ENCODE measurements at places on chromosomes 1 and 21. TPM values are rescaled to one million over a fixed set of nuclear protein-coding genes. Genes with fewer than 3 reads are reported as not detected.

The SNX7 gene
- total RNA-seq: 29.6 TPM

The LPAR3 gene
- not detected for total RNA-seq

The AADACL3 gene
- total RNA-seq: not detected

The GJA9 gene
- not detected for total RNA-seq

The AVPR1B gene
- total RNA-seq: not detected

The PCAT6 gene
- total RNA-seq: not detected

The GUCA2B gene
- not detected for total RNA-seq

The FNDC5 gene
- total RNA-seq: 10.2 TPM

The OR10J1 gene
- not detected for total RNA-seq

The MYBPH gene
- total RNA-seq: not detected

GRCh38 chr21:43853851-43854772 lies 10.9 kb upstream of the AGPAT3 start:
- no peak overlapping the region for H3K27ac ChIP-seq
- no peaks in the 10 kb centered on the region for H3K27me3 ChIP-seq
- H3K36me3 ChIP-seq: no peaks in the 10 kb centered on the region

- no peak overlapping the region for H3K4me3 ChIP-seq
- no peaks in the 10 kb centered on the region for H3K27me3 ChIP-seq
- no peak for DNase-seq
Measured at GRCh38 chr1:242770366-242770765, 245.9 kb upstream of the PLD5 start.

GRCh38 chr1:237864338-237865244 lies 26.1 kb downstream of the ZP4 start:
- H3K27ac ChIP-seq: no peak overlapping the region
- peak; percentile 67 for DNase-seq
- no peaks in the 10 kb centered on the region for H3K36me3 ChIP-seq
- no peaks in the 10 kb centered on the region for H3K4me1 ChIP-seq
- no peaks in the 10 kb centered on the region for H3K27me3 ChIP-seq

DNA sequence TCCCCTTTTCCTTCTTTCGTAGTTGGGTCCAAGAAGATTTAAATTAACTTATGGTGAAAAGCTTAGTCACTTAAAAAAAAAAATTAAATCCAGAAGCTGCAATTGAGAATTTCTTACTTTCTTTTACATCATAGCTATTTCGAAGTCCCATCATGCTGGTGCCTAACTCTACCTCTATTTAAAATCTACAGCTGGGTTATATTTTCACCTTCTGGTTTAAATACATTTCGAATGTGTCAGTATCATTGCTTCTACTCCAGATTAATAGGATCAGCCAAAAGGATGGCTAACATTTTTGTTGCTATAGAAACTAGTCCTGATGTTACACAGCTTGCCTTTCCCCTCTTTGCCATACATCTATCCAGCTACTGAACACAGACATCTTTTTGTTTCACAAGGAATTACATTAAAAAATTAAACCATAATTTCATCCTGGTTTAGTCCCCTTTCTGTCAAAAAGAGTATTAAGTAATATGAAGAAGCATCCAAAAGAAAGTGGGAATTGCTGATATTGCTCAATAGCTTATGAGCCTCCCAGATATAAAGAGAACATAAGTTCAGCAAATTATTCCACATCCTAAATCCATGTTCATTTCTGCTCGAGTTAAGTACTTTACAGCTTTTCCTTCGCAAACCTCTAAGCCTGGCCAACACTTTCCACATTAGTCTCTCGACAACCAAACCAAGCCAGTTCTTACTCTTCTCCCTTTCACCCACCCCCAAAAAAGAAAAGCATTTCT lies 396.7 kb upstream of the DAB1 start:
- H3K27ac ChIP-seq: no peak overlapping the region
- H3K4me1 ChIP-seq: no peaks in the 10 kb centered on the region
- no peaks in the 10 kb centered on the region for H3K27me3 ChIP-seq

DNA sequence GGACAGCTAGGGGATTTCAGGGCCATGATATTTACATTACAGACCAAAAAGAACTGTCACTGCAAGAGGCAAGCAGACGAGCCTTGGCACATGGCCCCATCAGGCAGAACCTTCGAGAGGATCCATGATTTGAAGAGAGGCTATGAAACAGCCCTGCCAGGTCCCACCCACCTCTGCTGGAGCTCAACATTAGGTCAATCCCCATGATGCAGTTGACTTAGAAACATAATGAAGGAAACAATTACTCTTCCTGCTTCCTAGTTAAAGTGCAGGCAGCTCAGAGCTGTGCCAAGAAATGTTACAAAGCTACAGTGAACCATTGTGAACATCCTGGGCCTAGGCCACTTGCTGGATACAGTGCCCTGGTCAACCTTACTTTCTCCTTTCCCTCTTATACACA lies 41.7 kb upstream of the PTCH2 start:
- H3K36me3 ChIP-seq: no peaks in the 10 kb centered on the region
- no peak overlapping the region for H3K4me3 ChIP-seq
- no peaks in the 10 kb centered on the region for H3K27me3 ChIP-seq

GRCh38 chr1:204623894-204624361 lies 61.6 kb downstream of the LRRN2 start:
- no peak for DNase-seq
- no peaks in the 10 kb centered on the region for H3K4me1 ChIP-seq
- H3K27me3 ChIP-seq: no peaks in the 10 kb centered on the region
- H3K36me3 ChIP-seq: no peaks in the 10 kb centered on the region

DNA sequence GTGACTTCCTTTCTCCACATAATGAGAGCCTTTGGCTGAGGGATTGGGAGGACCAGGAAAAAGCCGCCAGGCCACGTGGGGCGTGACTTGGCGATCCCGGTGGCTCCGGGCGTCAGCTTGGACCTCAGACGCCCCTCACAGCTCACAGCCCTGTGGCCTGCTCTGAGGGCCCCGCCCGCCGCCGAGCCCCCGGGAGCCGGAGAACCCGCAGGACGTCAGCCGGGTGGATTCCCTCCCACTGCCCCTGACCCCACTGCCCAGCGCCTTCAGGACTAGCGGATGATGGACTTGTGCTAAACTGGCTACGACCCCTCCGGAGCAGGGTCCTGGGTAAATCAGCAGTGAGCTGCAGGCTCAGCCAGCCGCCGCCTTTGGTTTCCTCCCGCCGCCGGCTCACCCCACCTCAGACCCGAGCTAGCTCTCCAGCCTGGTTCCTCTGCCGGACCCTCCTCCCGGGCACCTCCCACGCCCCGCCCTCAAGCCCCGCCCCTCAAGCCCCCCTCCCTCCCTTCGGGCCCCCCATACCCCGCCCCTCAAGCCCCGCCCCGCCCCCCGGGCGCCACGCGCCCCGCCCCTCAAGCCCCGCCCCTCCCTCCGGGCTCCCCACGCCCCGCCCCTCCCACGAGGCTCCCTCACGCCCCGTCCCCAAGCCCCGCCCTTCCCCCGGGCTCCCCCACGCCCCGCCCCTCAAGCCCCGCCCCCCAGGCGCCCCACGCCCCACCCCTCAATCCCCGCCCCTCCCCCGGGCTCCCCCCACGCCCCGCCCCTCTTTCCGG lies 10.0 kb upstream of the FAAP20 start:
- H3K4me3 ChIP-seq: peak overlapping the region; percentile 53
- peak; percentile 94 for DNase-seq
- H3K36me3 ChIP-seq: no peaks in the 10 kb centered on the region
- H3K4me1 ChIP-seq: peaks cover 49% of the 10 kb centered on the region

DNA sequence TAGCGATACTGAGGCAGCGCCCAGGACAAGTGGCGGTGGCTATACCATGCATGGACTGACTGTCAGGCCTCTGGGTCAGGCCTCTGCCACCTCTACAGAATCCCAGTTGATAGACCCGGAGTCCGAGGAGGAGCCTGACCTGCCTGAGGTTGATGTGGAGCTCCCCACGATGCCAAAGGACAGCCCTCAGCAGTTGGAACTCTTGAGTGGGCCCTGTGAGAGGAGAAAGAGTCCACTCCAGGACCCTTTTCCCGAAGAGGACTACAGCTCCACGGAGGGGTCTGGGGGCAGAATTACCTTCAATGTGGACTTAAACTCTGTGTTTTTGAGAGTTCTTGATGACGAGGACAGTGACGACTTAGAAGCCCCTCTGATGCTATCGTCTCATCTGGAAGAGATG lies 3.2 kb upstream of the IL10RB start:
- no peaks in the 10 kb centered on the region for H3K36me3 ChIP-seq
- no peaks in the 10 kb centered on the region for H3K27me3 ChIP-seq
- no peak overlapping the region for H3K27ac ChIP-seq
- no peak overlapping the region for H3K4me3 ChIP-seq

DNA sequence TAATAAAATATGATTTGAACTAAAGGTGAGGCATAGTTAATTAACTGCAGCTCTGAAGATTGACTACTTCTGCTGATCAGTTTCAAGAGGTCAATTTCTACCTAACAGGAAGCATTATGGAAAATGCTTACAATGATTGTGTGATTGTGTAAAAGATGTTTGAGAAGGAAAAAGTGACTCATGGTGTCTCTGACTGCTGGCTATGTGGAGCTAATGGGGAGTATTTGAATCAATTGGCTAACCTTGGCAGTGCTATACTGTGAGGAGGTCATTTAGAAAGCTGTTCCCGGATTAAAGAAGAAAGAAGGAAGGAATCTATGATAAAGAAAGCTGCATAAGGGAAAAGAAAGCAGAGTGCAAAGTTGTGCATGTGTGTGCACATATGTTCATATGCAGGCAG lies 376.5 kb downstream of the ADGRL2 start:
- H3K4me1 ChIP-seq: no peaks in the 10 kb centered on the region
- no peak overlapping the region for H3K4me3 ChIP-seq
- H3K27me3 ChIP-seq: no peaks in the 10 kb centered on the region
- no peak for DNase-seq
- H3K36me3 ChIP-seq: no peaks in the 10 kb centered on the region
- H3K27ac ChIP-seq: no peak overlapping the region

DNA sequence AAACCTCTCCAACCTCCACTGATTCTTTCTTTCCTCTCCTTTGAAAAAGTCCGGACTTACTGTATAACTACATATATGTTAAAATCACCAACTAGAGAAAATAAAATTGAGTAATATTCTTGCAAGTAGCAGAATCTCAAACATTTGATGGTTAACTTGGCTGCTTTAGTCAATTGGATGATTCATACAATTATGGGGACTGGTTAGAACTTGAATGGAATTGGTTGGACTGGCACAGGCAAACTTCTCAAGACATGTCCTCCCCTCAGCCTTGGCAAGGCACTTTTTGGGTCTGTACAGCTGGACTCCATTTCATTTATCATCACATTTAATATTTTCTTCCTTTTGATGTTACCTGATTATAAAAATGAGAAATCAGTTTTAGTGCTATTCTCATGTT lies 6.5 kb downstream of the WLS start:
- no peaks in the 10 kb centered on the region for H3K4me1 ChIP-seq
- DNase-seq: no peak
- no peaks in the 10 kb centered on the region for H3K36me3 ChIP-seq
- peak overlapping the region; percentile 57 for H3K27ac ChIP-seq
- no peaks in the 10 kb centered on the region for H3K27me3 ChIP-seq
- no peak overlapping the region for H3K4me3 ChIP-seq

DNA sequence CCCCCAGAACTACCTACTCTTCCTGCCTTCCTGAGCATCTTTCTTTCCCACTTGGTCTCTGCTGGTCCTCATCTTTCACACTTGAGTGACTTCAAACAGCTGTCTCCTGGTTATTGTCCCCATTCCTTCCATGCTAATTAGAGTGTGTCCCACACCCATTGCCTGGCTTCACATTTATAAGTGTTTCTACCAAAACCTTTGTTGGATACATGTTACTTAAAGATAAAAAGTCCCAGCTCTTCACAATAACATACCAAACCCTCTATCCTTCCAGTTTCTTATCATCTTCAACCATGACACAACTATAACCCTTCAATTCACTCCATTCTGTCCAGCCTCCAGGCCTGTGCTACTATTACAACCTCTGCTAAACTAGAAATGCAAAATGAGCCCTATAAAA lies 41.0 kb downstream of the VCAM1 start:
- no peak for DNase-seq
- no peak overlapping the region for H3K27ac ChIP-seq
- no peaks in the 10 kb centered on the region for H3K27me3 ChIP-seq
- no peaks in the 10 kb centered on the region for H3K36me3 ChIP-seq

- no peaks in the 10 kb centered on the region for H3K36me3 ChIP-seq
- no peak for DNase-seq
- H3K4me3 ChIP-seq: no peak overlapping the region
- H3K27me3 ChIP-seq: no peaks in the 10 kb centered on the region
Measured at GRCh38 chr1:241331328-241332036, 25.5 kb downstream of the RGS7 start.

DNA sequence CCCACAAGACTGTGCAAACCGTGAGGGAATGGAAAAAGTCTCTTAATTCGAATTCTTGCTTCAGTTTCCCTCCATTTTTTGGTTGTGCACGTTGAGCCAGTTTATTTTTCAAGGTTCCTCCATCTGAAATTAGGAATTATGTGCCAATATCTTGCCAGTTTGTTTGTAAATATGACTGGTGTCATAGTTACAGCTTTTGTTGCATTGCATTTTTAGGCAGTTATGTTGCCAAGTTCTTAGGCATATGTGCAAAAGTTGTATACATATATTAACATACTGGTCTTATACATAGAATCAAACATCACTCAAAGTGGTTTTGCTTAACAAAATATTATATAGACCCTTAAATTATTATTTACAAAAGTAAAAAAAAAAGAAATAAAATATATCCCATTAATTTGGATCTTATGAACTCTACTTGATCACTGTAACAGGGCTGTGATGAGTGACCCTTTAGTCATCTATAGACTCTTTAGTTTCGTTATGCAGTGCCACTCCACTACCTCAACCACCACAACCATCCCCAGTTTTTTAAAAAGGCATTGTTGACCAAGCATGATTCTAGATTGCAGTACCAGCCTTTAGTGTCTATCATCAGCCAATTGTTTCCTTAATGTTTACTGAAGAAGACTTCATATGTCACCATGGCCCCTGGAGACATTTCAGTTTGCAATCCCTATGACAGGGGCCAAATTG lies 20.9 kb upstream of the DYNLT5 start:
- H3K4me3 ChIP-seq: no peak overlapping the region
- no peaks in the 10 kb centered on the region for H3K36me3 ChIP-seq
- no peaks in the 10 kb centered on the region for H3K27me3 ChIP-seq
- no peak for DNase-seq
- H3K27ac ChIP-seq: no peak overlapping the region

DNA sequence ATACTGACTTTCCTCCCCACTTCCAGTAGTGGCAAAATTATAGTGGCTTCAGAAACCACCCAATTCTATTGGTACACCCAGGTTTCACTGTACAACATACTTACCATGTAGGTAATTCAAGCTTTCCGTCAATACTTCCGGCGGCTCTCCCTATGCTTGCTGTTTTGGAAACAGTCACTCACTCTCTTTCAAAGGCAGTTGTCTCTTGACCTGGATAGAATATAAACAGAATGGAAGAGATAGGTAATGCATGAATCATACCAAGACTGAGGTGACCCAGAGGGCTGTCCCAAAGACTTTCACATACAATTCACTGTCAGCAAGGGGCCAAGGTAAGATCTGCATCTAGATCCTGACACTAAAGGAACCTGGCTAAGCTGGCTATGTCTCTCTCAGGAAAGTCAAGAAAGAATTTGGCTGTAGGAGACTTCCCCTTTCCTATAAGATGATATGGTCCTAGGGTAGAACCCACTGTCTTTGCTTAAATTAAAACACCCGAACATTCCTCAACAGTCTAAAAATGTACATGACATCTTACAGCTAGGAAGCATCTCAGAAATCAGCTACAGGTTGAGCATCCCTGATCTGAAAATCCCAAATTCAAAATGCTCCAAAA lies 59.6 kb downstream of the LUZP1 start:
- H3K4me1 ChIP-seq: peaks cover 11% of the 10 kb centered on the region
- H3K4me3 ChIP-seq: no peak overlapping the region
- H3K36me3 ChIP-seq: no peaks in the 10 kb centered on the region
- no peak overlapping the region for H3K27ac ChIP-seq
- no peak for DNase-seq

- no peak overlapping the region for H3K27ac ChIP-seq
- no peaks in the 10 kb centered on the region for H3K4me1 ChIP-seq
- no peaks in the 10 kb centered on the region for H3K27me3 ChIP-seq
- H3K4me3 ChIP-seq: no peak overlapping the region
Measured at GRCh38 chr1:217484871-217485270, 146.0 kb downstream of the GPATCH2 start.
